Common myeloid progenitor, CD34-positive (primary cell): ENCODE measurements at places on chromosomes 3 and 15.

GRCh38 chr3:147410526-147411237, 1.5 kb downstream of the ZIC1 start:
- H3K27me3 ChIP-seq = peaks cover 100% of the 10 kb centered on the region
- no peak overlapping the region for H3K27ac ChIP-seq
- H3K36me3 ChIP-seq = no peaks in the 10 kb centered on the region

- H3K4me3 ChIP-seq = no peak overlapping the region
- H3K4me1 ChIP-seq = no peaks in the 10 kb centered on the region
- H3K36me3 ChIP-seq = no peaks in the 10 kb centered on the region
- H3K27ac ChIP-seq = no peak overlapping the region
- no peak for DNase-seq
Measured at GRCh38 chr15:87522997-87523396, 733.5 kb downstream of the NTRK3 start.

GRCh38 chr3:76991165-76991564, 48.7 kb upstream of the ROBO2 start:
- H3K27ac ChIP-seq = no peak overlapping the region
- no peaks in the 10 kb centered on the region for H3K4me1 ChIP-seq
- H3K36me3 ChIP-seq = no peaks in the 10 kb centered on the region
- no peaks in the 10 kb centered on the region for H3K27me3 ChIP-seq

GRCh38 chr3:113286524-113286923, 75.2 kb downstream of the BOC start:
- H3K36me3 ChIP-seq = no peaks in the 10 kb centered on the region
- peaks cover 2% of the 10 kb centered on the region for H3K4me1 ChIP-seq
- H3K27ac ChIP-seq = no peak overlapping the region
- no peak for DNase-seq

GRCh38 chr15:62121273-62122015, 43.6 kb downstream of the C2CD4B start:
- no peaks in the 10 kb centered on the region for H3K36me3 ChIP-seq
- H3K4me1 ChIP-seq = peaks cover 13% of the 10 kb centered on the region
- DNase-seq = no peak
